ENCODE measurements at places on chromosomes 7 and 10. TPM values are rescaled to one million over a fixed set of nuclear protein-coding genes. Genes with fewer than 3 reads are reported as not detected.

GRCh38 chr10:101330231-101330630, 23.7 kb upstream of the BTRC start:
- no peak for DNase-seq

GRCh38 chr7:65812281-65812680, 60.6 kb upstream of the VKORC1L1 start:
- DNase-seq = no peak

GRCh38 chr7:140192620-140193019, 15.8 kb upstream of the KDM7A start:
- DNase-seq = no peak

DNA sequence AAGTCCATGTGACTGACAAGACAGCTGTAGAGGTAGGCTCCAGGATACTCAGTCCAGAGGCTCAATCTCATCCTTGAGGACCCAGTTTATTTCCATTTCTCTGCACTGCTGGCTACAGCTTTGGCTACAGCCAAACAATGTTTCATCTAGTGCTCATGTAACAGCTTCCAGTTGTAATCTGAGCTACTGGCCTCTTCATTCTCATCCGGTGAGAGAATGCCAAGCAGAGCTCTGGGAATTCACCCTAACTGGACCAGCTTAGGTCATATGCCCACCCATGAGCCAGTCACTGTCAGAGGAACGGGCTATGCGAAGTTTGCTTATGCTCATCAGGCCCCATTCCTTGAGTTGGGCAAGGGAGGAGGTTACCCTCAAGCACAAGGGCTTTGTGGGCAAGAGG, 192.9 kb downstream of the EVX1 start:
- DNase-seq = no peak

DNA sequence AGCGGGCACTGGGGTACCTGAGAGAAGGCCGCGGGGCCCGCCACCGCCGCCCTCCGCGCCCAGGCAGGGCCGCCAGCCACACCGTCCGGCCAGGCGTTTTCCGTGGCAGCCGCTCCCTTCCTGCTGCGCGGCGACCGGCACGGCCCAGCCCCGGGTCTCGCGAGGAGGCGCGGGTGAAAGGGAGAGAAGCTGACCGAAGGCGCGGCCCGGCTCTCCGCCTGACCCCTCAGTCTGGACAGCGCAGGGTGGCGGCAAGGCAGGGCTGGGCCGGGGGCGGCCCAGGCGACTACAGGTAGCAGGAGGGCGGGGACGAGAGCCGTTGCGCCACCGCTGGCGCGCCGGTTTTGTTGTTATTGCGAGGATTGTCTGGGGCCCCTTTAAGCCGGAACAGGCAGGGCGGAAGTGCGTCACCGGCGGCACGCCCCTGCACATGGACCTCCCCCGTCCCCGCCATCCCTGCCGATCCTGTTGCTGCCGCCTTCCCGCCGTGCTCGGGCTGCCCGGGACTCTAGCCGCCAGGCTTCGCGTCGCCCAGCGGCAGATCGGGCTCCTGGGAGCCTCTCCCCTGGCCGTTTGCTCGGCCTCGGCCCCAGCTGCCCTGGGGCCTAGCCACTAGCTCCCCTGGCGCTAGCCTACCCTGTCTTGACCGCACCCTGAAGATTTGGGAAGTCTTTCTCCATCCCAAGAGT, at the start of gene HERPUD2:
Gene HERPUD2 (minus strand): TSS at position 352 of the 689 bp plus-strand sequence. CDS start 805 bp downstream, outside the sequence.
- DNase-seq = peak; percentile 81

DNA sequence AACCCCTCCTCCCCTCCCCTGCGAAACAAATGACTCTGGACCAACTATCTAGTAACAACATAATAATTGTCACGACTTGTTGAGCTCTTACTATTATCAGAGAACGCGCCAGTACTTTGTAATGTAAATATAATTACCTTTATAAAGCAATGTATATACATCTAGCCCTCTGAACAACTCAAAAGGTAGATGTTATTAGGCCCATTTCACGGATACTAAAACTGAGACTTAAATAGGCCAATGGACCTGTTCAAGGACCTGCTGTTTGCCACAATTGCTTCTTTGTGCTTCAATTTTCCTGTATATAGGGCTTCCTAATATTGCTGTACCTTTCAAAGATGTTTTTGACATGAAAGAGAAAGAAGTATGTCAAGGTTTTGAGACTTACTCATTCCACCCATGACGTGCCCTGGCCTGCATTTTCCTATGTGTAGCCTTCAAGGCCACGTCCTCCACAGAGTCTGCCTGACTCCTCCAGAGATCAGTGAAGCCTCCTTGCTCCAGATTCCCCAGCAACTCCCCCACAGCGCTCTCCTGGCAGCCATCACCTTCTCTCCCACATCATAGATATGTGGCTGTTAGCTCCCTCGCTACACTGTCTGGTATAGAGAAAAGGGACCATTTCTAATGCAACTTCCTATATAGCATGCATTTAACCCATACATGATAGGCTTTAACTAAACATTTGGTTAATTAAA, 156.6 kb downstream of the SKIDA1 start:
- DNase-seq = no peak

The GSDME gene
- 7.6 TPM for total RNA-seq
